ENCODE measurements at places on chromosomes 12 and 14.

- DNase-seq, result no peak
Observed at GRCh38 chr12:75651342-75651695, 139.9 kb upstream of the KRR1 start.

DNA sequence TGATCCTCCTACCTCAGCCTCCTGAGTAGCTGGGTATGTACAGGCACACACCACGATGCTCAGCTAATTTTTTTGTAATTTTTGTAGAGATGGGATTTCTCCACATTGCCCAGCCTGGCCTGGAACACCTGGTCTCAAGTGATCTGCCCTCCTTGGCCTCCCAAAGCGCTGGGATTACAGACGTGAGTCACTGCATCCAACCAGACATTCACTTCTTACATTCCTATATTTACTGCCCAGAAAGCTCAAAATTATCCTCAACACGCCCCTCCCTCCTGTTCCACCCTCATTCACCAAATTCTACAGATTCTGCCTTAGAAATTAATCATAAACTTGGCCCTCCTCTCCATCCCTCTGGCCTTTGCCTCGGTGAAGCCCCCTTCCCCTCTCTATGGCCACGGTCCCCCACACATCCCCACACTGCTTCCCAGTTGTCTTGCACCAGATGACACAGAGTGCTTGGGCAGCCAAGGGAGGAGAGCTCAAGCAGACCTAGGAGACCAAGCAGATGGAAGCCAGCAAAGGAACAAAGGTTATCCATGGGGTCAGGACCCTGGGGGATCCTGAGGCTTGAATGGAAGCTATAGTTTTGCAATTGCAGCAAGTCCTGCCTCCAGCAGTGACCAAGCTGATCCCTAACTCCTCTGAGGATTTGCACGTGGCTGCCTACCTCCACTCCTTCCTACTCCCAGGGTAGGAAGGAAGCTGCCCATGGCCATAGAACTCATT, 213.2 kb upstream of the FOXN3 start:
- DNase-seq, result no peak

DNA sequence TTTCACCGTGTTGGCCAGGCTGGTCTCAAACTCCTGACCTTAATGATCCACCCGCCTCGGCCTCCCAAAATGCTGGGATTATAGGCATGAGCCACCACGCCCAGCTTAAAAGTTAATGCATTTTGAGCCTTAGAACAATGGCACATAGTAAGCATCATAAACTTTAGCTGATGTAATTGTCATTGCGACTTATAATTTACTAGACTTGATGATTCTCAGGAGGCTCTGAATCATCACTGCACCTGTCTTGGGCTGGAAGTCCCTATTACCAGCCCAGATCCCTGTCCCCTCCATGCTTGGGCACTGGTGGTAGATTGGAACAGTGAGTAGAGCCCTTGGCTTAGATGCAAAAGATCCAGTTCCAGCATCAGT, 26.1 kb downstream of the KMT5A start:
- DNase-seq, result no peak

GRCh38 chr12:45200491-45201043, 15.3 kb upstream of the ANO6 start:
- no peak for DNase-seq

- no peak for DNase-seq
Observed at GRCh38 chr12:111150921-111151840, 217.7 kb downstream of the PHETA1 start.

DNA sequence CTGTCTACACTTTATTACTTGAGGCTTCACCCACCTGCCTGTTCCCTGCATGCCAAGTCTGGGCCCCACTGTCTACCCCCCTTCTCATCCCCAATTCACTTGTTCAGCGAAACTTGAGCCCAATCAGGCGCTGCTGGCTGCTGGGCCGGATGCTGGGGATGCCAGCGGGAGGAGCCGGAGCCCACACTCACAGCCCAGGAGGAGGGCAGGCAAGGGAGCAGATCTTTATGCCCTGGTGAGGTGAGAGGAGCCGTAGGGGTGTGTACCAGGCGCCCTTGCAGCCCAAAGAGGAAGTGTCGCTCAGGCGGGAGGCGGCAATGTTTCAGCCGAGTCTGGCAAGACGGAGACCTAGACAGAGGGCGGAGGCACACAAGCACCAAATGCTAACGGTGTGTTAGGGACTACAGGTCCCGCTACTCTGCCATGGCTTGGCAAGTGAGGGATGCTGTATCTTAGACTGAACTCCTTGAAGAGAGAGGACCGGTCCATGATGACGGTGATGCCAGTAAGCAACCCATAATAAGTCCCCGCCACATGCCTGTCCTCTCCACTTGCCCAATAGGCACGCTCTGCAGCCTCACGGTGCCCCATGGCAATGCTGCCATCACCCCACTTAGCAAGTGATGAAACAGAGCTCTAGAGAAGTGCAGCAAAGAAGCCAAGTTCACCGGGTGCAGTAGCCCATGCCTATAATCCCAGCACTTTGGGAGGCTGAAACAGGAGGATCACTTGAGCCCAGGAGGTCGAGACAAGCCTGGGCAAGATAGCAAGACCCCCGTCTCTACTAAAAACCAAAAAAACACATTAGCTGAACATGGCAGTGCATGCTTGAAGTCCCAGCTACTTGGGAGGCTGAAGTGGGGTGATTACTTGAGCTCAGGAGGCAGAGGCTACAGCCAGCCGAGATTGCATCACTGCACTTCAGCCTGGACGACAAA, 41.6 kb downstream of the LRRC74A start:
- peak; percentile 25 for DNase-seq

DNA sequence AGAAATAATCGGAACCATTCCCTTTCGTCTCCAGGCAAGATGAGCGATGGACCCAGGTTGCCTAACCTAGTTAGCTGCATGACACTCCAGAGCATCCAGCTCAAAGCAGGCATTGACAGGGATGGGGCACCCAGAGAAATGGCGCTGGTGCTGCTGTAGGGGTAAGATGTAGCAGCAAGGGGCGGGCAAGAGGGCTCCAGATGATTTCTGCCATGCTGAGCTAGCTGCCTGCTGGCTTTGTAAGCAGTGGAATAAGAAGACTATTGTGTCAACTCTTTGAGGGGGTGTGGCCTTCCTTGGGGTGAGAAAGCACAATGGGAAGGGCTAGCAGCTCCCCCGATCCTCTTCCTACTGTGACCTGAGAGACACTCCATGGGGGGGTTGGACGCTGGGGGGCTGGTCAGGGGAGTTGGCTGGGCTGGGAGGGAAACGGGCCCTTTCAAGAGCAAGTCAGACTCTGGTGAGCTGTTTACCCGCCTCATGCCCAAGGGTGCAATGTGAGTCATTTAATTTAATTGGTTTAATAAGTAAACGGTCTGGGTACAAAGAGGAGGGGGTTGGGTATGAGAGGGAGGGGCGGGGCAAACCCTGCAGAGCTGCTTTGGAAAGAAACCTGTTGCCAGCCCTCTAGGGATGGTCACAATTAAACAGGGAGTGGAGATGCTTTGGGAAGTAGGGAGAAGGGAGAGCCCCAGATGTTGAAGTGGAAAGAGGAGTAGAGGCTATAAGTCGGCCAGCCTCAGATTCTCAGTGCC, 50.5 kb downstream of the B4GALNT3 start:
- no peak for DNase-seq

- no peak for DNase-seq
Observed at GRCh38 chr14:34957771-34958286, 25.0 kb upstream of the SRP54 start.

DNA sequence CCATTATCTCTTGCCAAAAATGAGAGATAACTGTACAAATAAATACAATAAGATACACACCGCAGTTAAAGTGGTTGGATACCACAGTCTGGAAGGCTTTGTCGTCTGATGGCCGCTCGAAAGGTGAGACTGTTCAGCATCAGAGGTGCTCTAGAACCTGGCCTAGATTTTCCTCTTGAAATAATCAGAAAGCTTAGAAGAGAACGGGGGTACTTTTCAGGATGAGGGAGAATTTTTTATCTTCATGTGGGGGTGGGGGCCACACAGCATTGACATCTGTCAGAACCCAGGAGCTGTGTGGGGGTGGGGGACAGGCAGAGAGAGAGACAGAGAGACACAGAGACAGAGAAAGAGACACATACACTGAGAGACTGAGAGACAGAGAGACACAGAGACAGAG, 90.5 kb downstream of the GALNT9 start:
- DNase-seq, result no peak

DNA sequence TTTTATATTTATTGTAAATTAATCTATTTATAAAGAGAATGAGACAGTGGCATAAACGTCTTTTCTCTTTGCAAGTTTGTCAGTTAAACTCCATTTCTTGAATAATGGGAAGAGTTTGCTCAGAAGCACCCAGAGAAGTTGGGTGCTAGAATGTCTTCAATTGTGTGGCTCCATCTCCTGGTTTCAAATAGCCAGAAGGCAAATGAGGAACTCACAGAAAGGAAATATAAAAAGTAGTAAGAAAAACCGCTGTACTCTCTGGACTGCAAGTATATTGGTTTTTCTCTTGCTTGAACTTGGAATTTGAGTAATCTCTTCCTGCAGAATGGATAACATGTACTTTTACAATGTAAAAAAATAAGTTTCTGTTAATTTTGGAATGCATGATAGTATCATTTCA, 217.5 kb downstream of the DPY19L2 start:
- DNase-seq, result no peak

DNA sequence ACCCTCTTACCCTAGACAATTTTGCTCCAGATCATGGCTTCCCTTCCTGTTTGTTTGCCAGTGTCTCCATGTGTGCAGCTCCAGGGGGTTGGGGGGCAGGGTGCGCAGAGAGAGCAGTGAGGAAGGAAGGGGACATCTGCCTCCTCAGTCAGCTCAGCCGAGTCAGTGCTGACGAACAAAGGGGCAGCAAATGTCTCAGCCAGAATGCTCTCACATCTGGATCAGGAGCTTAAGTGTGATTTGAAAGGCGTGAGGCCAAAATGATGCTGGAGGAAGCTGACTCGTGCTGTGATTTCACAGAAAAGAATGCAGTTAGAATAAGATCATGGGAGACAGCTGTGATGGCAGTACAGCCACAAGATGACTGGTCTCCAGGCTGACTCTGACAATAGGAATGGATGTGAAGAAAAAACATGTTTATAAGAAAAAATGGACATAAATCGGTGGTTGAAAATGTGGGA, 27.1 kb upstream of the CDK17 start:
- DNase-seq, result peak; percentile 68

- DNase-seq, result no peak
Observed at GRCh38 chr12:53480491-53481442, 18.5 kb downstream of the MAP3K12 start.

DNA sequence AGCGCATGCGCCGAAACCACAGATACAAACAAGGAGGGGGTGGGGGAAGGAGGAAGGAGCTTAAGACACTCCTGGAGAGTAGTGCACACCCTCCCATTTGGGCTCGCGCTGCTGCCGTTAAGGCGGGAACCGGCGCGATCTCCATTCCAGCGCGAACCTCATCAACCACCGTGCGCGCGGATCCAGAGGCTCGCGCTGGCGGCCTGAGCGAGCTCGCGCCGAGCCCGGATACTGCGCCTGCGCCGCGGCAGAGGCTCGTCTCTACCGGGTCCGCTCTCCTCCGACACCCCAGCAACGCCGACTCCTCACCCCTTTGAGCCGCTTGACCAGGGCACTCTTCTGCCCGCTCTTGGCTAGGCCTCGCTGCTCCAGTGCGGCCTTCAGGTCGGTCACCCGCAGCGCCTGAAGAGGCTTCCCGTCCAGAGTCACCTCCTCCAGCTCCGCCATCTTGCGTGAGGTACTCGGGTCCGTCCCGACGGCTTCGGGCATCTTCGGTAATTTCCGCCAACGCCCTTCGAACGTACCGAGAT, at the start of gene ACIN1:
Gene ACIN1 (minus strand): TSS at position 471 of the 530 bp plus-strand sequence. CDS start 24 bp downstream, at position 447.
- peak; percentile 75 for DNase-seq

- no peak for DNase-seq
Observed at GRCh38 chr14:66610154-66610563, 102.2 kb downstream of the GPHN start.

DNA sequence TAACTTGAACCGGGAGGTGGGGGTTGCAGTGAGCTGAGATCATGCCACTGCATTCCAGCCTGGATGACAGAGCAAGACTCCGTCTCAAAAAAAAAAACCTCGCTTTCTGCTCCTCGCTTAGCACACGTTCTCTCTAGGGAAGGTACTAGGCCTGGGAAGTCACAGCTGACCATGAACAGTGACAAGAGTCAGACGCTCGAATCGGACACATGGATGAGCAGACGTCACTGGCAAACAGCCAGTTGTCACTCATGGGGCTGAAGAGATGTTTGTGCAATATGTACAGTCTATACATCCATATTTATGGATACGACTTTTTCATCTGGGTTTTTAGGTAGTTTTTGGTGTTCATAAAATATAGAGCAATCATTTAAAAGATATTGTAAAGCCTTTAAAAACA, 19.4 kb downstream of the TCHP start:
- no peak for DNase-seq

- no peak for DNase-seq
Observed at GRCh38 chr12:14572401-14572800, 4.7 kb upstream of the PLBD1 start.

DNA sequence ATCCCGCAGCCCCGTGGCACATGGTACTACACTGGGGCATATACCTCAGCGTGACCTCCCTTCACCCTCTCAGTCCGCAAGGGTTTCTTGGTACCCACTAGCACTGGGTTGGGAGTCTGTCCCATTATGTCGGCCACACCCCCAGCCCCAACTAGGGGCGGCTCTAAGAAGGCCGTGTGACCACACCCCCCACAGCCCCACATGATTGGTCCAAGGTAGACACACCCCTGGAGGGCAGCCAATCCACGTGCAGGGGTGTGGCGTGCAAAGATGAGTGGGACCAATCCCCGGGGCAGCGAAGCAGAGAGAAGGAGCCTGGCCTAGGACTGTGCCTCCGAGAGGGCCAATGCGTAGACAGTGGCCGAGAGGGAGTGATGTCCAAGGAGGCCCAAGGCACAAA, 34.6 kb upstream of the BEGAIN start:
- DNase-seq, result no peak

- no peak for DNase-seq
Observed at GRCh38 chr12:13293096-13293495, 96.6 kb downstream of the EMP1 start.

DNA sequence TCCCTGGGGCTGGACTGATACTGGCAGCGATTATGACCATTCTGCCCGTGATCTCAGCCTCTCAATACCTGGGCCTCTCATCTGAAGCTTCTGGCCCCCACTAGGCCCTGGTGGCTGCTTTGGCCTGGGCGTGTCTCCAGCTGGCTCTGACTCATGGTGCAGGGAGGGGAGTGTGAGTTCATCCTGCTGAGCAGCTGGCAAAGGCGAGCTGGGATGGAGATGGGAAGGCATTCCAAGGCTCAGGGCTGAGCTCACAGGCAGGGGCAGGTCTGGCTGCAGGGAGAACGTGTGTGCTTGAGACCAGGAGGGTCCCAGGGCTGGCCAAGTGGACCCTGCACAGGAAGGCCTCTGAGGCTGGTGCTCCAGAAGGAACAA, 221.8 kb downstream of the TMEM121 start:
- DNase-seq, result no peak

DNA sequence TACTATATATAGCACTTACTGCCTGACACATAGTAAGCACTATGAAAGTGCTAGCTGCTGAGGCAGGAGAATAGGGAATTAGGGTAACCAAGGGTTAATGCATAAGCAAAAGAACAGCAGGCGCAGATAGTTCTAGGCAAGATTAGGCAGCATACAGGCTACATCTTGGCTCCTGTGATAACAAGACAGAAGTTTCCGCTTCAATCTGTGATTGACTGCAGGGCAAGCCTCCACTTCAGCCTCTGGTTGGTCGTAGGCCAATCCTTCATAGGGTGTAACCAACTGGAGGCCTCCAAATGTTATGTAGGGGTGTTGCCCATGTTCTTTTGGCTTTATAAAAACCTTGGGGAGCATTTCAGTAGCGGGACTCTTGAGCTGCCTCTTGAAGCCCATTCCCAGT, 46.9 kb downstream of the KLHL28 start:
- no peak for DNase-seq

GRCh38 chr12:78143717-78144116, 313.0 kb downstream of the NAV3 start:
- no peak for DNase-seq
